Activated T-cell treated with anti-CD3 and anti-CD28 coated beads, Interleukin-2, amount 50 U/mL, for 1 hour (primary cell): ENCODE measurements at places on chromosomes 5 and 9.

DNA sequence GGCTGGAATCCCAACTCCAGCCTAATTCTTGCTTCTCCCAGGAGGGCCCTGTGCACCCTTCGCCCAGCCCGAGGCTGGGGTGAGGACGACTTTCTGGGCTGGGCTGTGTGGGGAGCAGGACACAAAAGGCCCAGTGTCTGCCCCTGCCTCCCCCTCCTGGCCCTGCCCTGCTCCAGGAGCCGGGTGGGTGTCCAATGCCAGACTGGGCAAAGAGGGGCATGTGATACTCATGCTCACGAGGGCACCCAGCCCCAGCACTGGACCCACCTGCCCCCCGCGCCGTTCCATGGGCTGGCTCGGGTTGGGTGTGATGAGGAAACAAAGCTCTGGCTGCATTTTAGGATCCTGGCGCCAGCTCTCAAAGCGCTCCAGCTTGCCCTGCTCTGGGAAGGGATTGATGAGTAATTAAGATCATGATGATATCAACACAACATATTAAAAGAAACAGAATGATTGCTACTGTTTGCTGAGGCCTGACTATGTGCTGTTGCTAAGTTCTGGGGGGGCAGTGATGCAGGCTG, 30.7 kb downstream of the LHX2 start:
- DNase-seq = no peak

- no peak for DNase-seq
These were observed 281.9 kb downstream of the GLIS3 start for GRCh38 chr9:4017749-4018491.

DNA sequence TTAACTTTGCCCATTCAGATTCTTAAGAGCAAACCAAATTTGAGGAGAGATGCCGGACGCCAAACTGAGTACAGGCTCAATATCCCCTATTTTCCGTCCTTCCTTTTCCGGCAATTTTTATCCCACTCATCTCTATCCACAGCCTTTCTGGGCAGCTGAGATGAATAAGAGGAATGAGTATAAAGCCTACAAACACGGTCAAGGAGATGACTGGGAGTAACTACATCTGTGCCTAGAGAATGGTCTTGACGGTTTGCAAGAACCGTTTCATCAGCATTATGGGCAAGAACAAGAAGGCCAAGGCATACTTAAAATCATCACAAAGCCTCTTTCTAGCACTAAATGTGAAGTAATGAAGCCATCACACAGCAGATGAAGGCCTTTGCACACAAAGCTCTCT, 227.3 kb downstream of the DCP2 start:
- no peak for DNase-seq

DNA sequence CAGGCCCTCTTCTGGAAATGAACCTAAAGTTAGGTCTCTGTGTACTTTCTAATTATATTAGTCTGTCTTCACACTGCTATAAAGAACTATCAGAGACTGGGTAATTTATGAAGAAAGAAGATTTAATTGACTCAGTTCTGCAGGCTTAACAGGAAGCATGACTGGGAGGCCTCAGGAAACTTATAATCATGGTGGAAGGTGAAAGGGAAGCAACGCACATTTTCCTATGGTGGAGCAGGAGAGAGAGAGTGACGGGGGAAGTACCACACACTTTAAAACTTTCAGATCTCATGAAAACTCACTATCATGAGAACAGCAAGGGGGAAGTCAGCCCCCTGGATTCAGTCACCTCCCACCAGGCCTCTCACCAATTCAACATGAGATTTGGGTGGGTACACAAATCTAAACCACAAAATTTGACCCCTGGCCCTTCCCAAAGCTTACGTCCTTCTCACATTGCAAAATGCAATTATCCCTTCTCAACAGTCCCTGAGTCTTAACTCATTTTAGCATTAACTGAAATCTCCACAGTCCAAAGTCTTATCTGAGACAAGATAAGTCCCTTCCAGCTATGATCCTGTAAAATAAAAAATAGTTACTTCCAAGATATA, 40.7 kb downstream of the TRIP13 start:
- DNase-seq = no peak

DNA sequence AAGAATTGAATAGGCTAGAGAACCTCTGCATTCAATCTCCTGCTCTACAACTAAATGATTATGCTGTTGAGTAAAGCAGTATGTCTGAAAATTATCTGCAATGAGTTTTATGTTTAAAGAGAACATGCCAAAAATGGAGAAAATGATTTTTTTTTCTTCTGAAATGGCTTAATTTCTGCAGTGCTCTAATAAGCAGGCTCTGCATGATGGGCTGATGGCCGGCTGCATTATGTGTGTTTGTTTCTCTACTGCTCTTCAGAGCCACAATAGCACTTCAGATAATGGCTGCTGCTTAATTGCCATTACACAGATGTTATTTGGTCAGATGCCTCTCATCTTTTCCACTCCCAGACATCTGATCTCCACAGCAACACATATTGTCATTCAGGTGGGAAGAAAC, 286.4 kb upstream of the DMAC1 start:
- no peak for DNase-seq

GRCh38 chr5:176776141-176776865, 34.1 kb upstream of the UNC5A start:
- no peak for DNase-seq

DNA sequence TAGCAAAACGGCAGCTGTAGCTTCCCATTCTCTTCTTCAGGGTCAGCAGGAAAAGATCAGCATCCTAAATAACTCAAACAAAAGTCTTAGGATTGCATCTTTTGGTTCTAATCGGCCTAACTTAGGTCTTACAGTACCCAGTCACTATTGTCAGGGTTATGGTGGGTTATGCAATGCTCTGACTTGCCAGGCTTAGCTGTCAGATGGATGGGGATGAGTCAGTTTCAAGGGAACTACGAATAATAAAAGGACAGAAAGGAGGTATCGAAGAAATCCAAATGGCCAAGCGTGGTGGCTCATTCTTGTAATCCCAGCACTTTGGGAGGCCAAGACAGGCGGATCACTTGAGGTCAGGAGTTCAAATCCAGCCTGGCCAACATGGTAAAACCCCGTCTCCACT, 46.5 kb downstream of the PPP1R2B start:
- DNase-seq = no peak
